ENCODE measurements at places on chromosomes 3 and 15.

- DNase-seq = peak; percentile 70
These were observed 13.5 kb downstream of the SLCO3A1 start for GRCh38 chr15:91866971-91867372.

GRCh38 chr15:50128266-50128665, 9.2 kb upstream of the ATP8B4 start:
- DNase-seq = peak; percentile 84

- no peak for DNase-seq
These were observed 146.3 kb upstream of the SOX2 start for GRCh38 chr3:181565416-181565815.

- DNase-seq = no peak
These were observed 204.0 kb upstream of the NSMCE3 start for GRCh38 chr15:29473621-29474105.

GRCh38 chr3:21216598-21216997, 534.4 kb downstream of the ZNF385D start:
- DNase-seq = no peak
